ENCODE measurements at places on chromosomes 16 and 17.

DNA sequence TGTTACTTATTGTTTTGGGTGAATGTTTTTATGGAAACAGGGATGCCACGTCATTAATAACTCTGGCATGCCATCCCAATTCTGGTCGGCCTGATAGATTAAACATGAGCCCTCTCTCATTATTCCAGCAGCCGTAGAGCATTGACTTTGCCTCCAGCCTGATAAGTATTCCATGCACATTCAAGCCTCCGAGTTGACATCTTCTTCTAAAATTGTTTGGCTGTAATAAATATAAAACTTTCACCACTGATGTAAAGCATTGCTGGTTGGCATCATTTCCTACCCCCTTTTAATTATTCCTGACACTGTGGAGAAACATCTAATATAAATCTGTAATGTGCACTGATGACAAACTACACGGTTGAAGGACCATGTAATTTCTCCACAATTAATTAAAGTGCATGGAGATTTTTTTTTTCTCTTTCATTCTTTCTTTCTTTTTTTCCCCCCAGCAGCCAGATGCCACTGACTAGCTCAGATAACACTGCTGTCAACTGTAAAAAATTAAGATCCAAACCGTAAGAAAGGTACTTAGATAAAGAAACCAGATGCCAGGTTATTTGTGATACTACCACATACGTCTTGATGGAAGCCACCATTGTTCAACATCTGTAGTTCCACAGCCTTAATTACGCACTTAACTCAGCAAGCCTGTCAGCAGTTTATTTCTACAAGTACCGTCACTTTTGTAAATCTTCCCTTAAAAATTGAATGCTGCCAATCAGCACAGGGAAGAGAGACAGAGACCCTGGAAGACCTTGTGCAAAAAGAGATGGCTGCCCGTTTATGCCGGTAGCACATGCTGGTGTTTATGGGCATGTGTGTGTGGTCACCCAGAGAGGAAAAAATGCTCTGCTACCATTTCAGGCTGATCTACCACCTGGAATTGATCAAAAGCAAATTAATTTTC lies 237.7 kb downstream of the IRX3 start:
- no peak for DNase-seq

- no peak for DNase-seq
Measured at GRCh38 chr16:31351246-31351941, 3.6 kb upstream of the ITGAX start.

DNA sequence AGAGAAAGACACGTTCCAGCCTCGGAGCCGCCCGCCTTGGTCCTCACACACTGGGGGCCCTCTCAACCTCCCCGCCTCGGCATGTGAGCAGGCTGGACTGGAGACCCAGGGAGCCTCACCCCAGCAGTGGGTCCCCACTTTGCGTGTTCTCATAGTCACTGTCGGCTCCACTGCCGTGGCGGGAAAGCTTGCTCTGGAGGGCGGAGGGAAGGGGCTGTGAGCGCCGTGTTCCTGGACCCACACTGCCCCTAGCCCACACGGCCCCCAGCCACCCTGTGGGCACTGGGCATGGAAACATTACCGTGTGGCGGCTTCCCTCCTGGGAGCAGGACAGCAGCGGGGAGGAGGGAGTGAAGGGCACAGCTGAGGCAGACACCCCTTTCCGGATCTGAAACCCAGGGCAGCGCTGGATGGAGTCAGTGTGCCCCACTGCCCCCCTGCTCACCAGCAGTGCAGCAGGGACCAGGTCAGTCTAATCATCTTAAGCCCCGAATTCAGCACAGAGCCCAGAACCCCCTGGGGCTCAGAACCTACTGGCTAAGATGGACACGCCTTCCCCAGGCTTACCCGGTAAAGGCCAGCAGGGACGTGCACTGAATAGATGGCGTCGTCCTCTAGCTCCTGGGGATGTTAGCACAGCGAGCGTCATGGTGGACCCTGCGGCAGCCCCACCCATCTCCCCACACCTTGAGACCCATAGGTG lies 7.2 kb downstream of the TP53I13 start:
- DNase-seq, result no peak

DNA sequence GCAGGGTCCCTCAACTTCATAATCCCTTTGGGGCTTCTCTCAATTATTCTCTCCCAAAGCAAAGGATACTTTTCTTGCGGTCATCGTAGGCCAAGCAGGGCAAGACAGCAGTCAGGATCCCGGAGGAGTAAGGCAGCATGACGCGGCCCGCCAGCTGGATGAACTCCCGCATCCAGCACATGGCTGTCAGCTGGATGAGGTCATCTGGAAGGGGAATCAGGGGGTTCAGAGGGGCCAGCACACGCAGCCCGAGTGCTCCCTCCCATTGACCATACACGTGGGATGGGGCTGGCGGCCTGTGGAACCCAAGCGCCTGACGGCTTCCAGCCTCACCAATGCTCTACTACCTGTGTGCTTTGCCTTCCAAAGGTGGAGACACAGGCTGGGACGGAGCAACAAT lies 19.2 kb downstream of the VAC14 start:
- DNase-seq, result no peak

DNA sequence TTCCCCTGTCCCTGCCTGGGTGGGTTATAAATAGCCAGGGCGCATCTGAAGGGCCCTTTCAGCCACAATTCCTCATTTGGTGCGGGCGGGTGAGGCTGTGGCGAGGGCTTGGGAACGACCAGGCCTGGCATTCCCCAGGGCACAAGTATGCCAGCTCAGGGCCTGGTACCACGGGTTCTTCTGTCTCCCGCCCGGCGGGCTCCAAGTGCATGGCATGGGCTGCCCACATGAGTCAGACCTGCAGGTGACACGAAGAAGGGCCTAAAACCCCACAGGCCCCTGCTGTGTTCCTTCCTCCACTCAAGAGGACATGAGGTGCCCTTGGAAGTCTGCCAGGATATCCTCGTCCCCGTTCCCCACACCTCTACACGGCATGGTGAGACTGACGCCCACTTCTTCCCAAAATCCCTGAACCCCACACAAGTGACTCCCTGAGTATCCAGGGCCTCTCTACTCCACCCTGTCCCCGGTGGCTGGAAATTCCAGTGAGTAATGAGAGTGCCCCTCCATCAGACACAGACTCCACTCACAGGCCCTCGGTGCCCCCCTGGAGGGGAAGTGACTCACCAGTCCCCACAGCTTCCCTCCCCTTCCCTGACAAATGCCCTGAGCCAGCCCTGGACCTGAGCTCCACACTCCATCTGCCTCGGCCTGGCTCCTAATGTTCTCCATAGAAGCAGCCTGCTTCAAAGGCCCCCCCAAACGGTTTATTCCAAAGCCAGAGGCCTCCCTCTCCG lies 68.8 kb downstream of the ABR start:
- peak; percentile 62 for DNase-seq
